HCT116 (cell line): ENCODE measurements at places on chromosomes 4 and X.

DNA sequence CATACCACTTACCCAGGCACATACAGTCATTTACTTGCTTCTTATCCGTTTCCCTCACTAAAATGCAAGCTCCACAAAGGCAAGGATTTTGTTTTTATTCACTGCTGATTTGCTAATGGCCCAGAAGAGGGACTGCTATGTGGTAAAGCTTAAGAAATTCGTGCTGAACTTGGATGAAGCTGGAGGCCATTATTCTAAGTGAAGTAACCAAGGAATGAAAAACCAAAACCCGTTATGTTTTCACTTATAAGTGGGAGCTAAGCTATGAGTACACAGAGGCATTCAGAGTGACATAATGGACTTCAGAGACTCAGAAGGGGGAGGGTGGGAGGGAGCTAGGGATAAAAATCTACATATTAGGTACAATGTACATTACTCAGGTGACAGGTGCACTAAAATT is 47.2 kb downstream of the RAB33B start:
- H3K4me3 ChIP-seq: no peak overlapping the region
- H3K4me1 ChIP-seq: no peaks in the 10 kb centered on the region
- H3K27me3 ChIP-seq: no peaks in the 10 kb centered on the region
- no peak for DNase-seq
- no peak overlapping the region for H3K27ac ChIP-seq
- no peaks in the 10 kb centered on the region for H3K36me3 ChIP-seq

GRCh38 chrX:76184276-76184675 is 11.4 kb downstream of the PBDC1 start:
- DNase-seq: no peak
- no peak overlapping the region for H3K4me3 ChIP-seq
- no peaks in the 10 kb centered on the region for H3K27me3 ChIP-seq

- H3K27me3 ChIP-seq: no peaks in the 10 kb centered on the region; the same call in 1 of the 2 replicates
- H3K36me3 ChIP-seq: no peaks in the 10 kb centered on the region
- no peak overlapping the region for H3K4me3 ChIP-seq
- no peaks in the 10 kb centered on the region for H3K4me1 ChIP-seq
- no peak for DNase-seq
Observed at GRCh38 chrX:72060921-72061490, 70.7 kb downstream of the RTL5 start.

DNA sequence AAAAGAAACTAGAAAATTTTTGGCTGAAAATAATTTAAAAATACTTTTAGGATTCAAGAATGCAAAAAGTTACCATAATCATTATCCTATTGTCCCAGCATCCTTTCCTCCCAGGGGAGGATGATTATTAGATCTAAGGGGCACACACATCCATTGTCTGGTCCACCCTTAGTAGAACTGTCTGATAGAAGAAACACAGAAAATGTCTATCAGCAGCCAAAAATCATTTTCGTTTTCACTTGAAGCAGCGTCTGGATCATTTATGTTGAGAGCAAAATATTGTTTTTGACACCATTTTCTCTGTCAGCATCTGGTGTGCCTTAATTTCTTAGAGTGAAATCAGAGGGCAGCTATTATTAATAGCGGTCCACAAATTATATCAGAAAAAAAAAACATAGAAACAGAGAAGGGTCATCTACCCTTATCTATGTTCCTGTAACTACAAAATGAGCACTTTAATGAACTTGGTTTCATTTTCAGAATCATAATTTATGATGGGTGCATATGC is 446.3 kb downstream of the TRAM1L1 start:
- no peaks in the 10 kb centered on the region for H3K36me3 ChIP-seq
- H3K4me1 ChIP-seq: no peaks in the 10 kb centered on the region
- H3K4me3 ChIP-seq: no peak overlapping the region

- no peak overlapping the region for H3K4me3 ChIP-seq
- H3K27ac ChIP-seq: no peak overlapping the region
- DNase-seq: no peak
- H3K36me3 ChIP-seq: no peaks in the 10 kb centered on the region
- H3K4me1 ChIP-seq: no peaks in the 10 kb centered on the region
- no peaks in the 10 kb centered on the region for H3K27me3 ChIP-seq
Observed at GRCh38 chr4:92266521-92266920, 37.2 kb upstream of the GRID2 start.

- no peak for DNase-seq
- no peak overlapping the region for H3K27ac ChIP-seq
- H3K27me3 ChIP-seq: no peaks in the 10 kb centered on the region
- H3K4me1 ChIP-seq: no peaks in the 10 kb centered on the region
- H3K36me3 ChIP-seq: no peaks in the 10 kb centered on the region
Observed at GRCh38 chrX:9700555-9700954, 65.1 kb downstream of the GPR143 start.

DNA sequence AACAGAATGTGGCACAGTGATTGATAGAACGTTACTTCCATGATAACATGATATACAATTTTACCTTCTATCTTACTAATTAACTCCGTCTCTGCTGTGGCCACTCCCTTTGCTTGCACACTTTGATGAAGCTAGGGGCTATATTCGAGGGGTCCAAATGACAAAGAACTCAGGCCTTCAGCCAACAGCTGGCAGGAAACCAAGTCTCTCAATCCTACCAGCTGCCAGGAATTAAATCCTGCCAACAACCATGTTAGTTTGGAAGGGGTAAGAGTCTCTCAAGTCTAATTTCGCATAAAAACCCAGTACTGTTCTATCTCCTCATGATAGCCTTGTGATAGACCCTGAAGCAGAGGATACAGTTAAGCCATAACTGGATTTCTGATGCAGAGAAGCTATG is 1122.9 kb upstream of the PCDH10 start:
- H3K27ac ChIP-seq: no peak overlapping the region
- no peaks in the 10 kb centered on the region for H3K4me1 ChIP-seq
- no peaks in the 10 kb centered on the region for H3K27me3 ChIP-seq
- no peak overlapping the region for H3K4me3 ChIP-seq
- DNase-seq: no peak

GRCh38 chr4:46503739-46504138 is 113.8 kb upstream of the GABRA2 start:
- H3K4me3 ChIP-seq: no peak overlapping the region
- DNase-seq: no peak
- no peaks in the 10 kb centered on the region for H3K36me3 ChIP-seq
- no peaks in the 10 kb centered on the region for H3K4me1 ChIP-seq

DNA sequence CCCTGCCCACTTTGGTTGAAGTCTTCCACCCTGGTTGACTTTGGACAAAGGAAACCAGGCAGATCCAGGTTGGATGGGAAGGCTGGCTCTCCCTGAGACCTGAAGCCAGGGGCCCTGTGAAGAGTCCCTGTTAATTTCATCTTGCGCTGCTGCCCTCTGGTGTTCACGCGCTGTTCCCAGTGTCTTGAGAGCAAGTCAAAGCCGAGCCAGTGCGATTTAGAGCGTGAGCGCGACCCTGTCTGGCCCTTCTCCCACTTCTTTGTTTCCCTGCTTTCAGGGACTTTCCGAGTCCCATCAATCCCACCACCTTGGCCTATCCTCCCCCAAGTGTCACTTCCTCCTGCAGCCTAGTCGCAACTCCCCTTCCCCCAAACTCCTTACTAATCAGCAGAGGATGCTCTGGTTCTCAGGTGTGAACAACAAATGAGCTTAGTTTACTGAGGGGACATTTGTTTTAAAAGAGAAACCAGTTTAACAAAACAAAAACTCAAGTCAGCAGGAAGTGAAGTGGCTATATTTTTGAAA is 25.8 kb upstream of the CHRNA9 start:
- no peaks in the 10 kb centered on the region for H3K36me3 ChIP-seq
- no peaks in the 10 kb centered on the region for H3K27me3 ChIP-seq
- no peak overlapping the region for H3K27ac ChIP-seq

GRCh38 chrX:7706032-7706431 is 136.9 kb upstream of the VCX start:
- no peaks in the 10 kb centered on the region for H3K36me3 ChIP-seq
- H3K27ac ChIP-seq: no peak overlapping the region
- H3K4me1 ChIP-seq: no peaks in the 10 kb centered on the region
- no peak overlapping the region for H3K4me3 ChIP-seq
- DNase-seq: no peak

DNA sequence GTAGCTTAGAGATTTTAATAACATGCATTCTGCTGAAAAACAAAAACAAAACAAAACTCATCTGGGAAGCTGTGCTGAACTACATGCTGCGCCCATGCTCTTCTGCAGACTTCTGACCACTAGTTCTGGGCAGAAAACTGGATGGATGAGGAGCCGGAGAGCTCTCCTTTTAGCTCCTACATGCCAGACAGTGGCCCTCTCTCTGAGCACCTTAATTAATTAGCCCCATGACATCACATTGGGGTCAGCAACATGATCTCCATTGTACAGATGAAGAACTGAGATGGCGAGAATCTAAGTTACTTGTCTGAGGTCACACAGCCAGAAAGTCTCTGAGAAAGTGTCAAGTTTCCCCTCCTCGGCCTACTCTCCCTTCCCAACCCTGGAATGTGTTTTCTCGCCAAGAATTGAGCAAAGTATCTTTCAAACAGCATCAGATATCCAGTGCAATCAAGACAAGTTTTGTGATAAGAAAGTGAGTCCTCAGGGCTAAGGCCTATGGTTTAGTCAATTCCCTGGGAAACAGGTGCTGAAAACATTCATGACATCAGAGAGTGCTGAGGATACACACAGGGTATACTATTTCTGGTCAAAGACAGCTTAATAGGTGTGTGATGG is 21.6 kb downstream of the SCD5 start:
- no peak for DNase-seq
- no peak overlapping the region for H3K27ac ChIP-seq
- no peaks in the 10 kb centered on the region for H3K36me3 ChIP-seq
- no peak overlapping the region for H3K4me3 ChIP-seq
- H3K27me3 ChIP-seq: no peaks in the 10 kb centered on the region

DNA sequence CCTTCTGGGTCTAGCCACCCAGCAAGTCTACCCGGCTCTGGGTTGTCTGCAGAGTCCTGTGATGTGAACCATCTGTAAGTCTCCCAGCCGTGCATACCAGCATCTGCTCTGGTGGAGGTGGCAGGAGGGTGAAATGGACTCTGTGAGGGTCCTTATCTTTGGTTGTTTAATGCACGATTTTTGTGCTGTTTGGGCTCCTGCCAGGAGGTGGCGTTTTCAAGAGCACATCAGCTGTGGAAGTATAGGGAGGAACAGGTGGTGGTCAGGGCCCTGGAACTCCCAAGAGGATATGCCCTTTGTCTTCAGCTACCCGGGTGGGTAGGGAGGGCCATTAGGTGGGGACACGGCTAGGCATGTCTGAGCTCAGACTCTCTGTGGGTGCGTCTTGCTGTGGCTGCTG is 66.5 kb upstream of the ZFP42 start:
- no peak overlapping the region for H3K4me3 ChIP-seq
- DNase-seq: peak; percentile 33
- no peak overlapping the region for H3K27ac ChIP-seq
- no peaks in the 10 kb centered on the region for H3K4me1 ChIP-seq

GRCh38 chrX:38379088-38379487 is 26.7 kb downstream of the OTC start:
- no peak for DNase-seq
- H3K36me3 ChIP-seq: no peaks in the 10 kb centered on the region
- no peaks in the 10 kb centered on the region for H3K27me3 ChIP-seq
- H3K27ac ChIP-seq: no peak overlapping the region
- no peaks in the 10 kb centered on the region for H3K4me1 ChIP-seq

DNA sequence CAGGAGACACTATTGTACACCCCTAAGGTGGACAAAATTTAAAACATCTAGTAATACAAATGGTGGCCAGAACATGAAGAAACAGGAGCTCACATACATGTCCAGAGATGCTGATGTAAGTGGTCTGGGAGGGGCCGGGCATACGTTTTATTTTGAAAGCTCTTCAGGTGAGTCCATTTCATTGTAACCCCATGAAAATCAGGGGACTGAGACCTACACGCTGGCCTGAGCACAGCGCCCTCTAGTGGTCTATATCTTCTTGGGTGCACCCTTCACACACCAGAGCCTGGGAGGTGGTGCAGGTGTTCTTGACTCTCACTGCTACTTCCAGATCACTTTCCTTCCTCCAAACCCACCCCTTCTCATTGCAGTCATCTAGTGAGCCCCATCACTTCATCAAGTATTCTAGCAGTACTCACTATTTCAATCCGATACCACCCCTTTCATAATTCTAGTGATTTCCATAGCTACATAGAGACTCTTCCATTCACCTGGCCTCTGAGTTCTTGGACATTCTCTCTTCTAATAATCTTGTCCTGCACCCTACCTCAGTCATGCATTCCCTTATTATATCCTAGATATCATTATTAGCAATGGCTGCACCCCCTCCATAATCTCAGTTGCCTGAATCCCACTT is 4.3 kb upstream of the TLR6 start:
- H3K27me3 ChIP-seq: no peaks in the 10 kb centered on the region
- H3K27ac ChIP-seq: no peak overlapping the region
- peaks cover 19% of the 10 kb centered on the region for H3K4me1 ChIP-seq
- no peaks in the 10 kb centered on the region for H3K36me3 ChIP-seq
- H3K4me3 ChIP-seq: no peak overlapping the region

DNA sequence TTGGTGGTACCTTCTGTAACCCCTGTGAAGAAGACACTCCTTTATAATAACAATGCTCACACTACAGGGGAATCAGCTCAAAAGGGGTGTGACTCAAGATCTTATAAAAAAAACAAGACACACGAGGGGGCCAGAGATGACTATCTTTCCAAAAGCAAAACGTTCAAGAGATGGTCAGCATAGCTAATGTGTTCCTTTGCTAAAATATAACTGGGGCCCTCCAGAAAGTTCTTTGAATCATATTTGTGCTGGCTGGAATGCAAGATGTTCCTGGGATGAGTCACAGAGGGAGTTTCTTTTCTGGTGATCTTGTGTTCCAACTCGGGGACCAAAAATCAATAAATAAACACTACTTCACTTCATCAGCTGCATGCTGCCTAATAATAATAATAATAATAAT is 46.5 kb downstream of the RAI2 start:
- DNase-seq: no peak
- no peaks in the 10 kb centered on the region for H3K36me3 ChIP-seq
- H3K4me1 ChIP-seq: peaks cover 5% of the 10 kb centered on the region; the same call in 1 of the 2 replicates
- no peak overlapping the region for H3K27ac ChIP-seq
- no peak overlapping the region for H3K4me3 ChIP-seq

GRCh38 chr4:156197216-156197615 is 243.6 kb upstream of the CTSO start:
- DNase-seq: no peak
- H3K36me3 ChIP-seq: no peaks in the 10 kb centered on the region
- no peaks in the 10 kb centered on the region for H3K27me3 ChIP-seq

DNA sequence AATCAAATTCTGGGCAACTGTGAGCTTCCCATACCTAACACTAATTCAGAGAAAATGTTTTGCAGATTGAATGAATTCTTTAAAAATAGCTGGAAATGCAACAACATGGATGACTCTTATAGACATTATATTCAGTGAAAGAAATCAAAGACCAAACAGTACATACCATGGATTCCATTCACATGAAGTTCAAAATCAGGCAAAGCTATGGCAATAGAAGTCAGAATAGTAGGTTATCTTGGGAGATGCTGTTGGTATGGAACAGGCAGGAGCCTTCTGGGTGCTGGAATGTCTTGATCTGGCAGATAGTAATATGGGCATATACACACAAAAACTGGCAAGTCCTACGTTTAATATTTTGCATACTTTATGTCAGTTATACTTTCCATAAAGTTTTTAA is 25.5 kb upstream of the CBLL2 start:
- H3K27me3 ChIP-seq: no peaks in the 10 kb centered on the region
- no peaks in the 10 kb centered on the region for H3K4me1 ChIP-seq
- no peaks in the 10 kb centered on the region for H3K36me3 ChIP-seq
- no peak overlapping the region for H3K27ac ChIP-seq

- no peaks in the 10 kb centered on the region for H3K27me3 ChIP-seq
- no peaks in the 10 kb centered on the region for H3K36me3 ChIP-seq
- H3K4me1 ChIP-seq: no peaks in the 10 kb centered on the region
- H3K27ac ChIP-seq: no peak overlapping the region
- H3K4me3 ChIP-seq: no peak overlapping the region
- no peak for DNase-seq
Observed at GRCh38 chr4:158610790-158611189, 60.9 kb downstream of the C4orf46 start.
